ENCODE measurements at places on chromosomes 3 and 15.

GRCh38 chr3:175672119-175672689 lies 813.1 kb downstream of the NAALADL2 start:
- DNase-seq: no peak

DNA sequence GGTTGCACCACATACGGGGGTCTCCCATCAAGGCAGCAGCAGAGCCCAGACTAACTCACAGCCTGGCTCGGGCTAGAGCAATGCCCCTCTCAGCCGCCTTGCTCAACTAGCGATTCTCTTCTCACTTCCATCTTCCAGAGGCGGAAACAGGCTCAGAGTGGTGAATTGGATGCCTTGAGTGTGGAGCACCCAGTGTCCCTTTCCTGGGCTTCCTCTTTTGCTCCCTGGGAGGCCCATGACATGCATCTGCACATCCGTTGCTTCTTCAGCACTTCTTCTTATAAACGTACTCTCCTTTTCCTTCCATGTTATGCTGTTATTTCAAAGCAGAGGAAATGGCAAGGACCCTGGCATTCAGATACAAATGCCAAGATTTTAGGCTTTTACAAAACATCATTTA lies 2.1 kb upstream of the IQSEC1 start:
- DNase-seq: no peak

DNA sequence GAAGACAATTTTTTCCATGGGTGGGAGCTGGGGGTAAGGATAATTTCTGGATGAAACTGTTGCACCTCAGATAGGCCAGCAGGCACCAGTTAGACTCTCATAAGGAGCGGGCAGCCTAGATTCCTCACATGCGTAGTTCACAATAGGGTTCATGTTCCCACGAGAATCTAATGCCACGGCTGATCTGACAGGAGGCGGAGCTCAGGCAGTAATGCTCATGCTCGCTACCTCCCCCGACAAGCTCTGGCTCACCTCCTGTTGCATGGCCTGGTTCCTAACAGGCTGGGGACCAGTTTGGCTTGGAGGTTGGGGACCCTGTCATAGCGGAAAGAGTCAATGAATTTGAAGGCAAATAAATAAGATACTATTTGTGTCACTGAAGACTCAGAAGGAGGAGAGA lies 105.5 kb downstream of the PLD1 start:
- no peak for DNase-seq

GRCh38 chr15:70291305-70292075 lies 193.8 kb upstream of the TLE3 start:
- DNase-seq: no peak
